Fibroblast of skin of left biceps (primary cell): ENCODE measurements at places on chromosomes 2 and 18.

DNA sequence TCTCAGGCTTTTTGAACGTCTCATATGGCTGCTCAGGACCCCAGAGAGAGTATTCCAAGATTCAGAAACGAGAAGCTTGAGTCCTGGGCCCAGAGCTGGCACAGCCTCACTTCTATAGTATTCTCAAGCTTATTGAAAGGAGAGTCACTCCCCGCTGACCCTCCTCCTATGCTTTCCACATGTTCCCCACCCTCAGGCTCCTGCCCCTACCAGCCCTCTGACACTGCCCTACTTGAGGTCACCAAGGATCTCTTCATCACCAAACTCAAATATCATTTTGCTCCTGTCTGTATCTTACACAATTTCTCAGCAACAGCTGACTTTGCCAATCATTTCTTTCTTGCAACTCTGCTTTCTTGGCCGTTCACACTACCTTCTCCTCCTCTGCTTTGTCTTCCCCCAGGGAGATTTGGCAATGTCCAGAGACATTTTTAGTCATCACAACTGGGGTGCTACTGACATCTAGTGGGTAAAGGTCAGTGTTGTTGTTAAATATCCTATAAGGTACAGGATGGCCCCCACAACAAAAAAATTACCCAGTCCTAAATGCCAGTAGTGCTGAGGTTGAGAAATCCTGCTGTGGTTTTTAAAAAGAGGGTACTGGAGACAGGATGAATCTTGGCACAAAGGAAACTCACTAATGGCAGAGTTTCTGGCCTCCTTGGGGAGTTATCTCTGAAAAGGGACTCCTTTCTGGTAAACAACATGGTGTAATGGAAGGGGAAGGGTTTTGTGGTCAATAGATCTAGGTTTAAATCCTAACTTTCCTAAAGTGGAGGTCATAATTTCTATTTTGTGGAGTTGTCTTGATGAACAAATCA lies 26.9 kb upstream of the INSIG2 start:
- peak; percentile 58 for DNase-seq

GRCh38 chr2:6381326-6381725 lies 484.4 kb downstream of the CMPK2 start:
- DNase-seq = no peak

DNA sequence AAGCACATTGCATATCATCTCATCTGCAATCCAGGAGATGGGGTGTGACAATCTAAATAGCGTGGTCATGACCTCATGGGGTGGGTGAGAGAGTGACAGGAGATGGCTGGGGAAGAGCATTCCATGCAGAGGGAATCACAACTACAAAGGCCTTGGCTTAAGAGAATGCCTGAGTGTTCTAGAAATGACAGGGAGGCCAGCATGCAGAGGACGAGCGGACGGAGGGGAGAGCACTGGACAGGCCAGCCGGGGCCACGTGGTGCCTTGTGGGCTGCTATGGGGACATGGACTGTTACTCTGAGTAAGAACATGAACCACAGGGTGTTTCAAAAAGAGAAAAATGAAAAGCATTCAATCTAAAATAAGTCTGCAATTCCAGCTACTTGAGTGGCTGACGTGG lies 117.9 kb upstream of the ODC1 start:
- DNase-seq = no peak

- no peak for DNase-seq
Observed at GRCh38 chr2:41381701-41382100, 666.1 kb upstream of the PKDCC start.

DNA sequence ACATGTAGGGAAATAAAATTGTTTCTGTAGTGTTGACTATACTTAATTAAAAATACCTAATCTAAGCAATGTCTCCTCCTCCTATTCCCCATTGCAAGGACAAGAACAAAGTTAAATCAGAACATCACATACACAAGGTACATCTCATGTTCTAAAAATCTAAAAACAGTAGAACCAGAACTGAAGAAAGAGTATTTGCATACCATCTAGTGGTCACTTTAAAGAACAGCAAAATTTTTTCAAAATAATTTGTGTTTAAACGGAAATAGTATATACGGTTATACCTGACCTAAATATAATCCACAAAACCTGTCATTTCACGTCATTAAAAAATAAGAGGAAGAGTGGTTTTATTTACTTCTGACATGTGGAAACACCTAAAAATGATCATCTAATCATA lies 294.3 kb upstream of the KCNH7 start:
- DNase-seq = no peak

DNA sequence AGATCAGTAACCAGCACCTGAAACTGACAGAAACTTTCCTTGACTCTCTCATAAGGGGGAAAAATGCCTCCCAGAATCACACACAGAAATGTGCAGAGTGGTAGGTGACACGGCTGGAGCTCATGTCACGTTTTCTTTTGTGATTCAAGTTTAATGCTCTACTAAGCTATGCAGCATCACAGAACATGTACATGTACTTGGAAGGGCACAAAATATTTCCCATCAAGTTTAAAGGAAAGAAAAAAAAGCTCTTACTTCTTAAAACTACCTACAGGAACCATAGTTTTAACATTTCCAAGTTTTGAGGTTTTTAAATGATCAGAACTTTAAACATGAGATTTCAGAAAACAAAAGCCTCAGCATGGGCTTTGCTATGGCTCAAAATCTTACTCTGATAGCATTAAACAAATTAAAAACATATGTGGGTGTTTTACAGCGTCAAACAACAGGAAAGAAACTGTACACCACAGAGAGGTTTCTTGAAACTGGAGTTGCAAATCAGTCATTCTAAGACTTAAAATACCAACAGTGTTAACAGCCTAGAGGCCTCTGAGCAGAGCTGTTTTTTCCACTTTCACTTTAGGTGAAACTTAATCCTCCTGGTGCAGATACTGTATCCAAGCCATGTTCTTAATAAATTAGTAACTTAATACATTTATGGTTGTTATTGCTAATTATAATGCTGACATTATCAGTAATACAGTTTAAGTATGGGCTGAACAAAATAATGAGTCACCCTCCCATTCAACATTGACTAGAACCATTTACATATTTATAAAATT lies 30.1 kb downstream of the MBP start:
- peak; percentile 87 for DNase-seq

DNA sequence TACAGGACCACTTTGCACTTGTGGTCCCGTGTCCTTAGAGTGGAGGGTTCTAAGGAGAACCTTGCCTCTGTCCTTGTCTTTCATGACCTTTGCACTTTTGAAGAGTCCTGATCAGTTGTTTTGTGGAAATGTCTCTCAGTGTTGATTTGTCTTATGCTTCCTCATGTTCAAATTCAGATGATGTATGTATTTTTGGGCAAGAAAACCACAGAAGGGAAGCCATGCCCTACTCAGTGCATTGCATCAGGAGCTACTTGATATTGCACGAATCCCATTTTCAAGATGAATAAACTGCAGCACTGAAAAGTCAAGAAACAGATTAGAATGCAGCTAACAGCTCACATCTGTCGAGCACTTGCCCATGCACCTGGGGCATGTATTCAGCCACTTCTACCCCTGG lies 152.2 kb downstream of the INHBB start:
- no peak for DNase-seq

- no peak for DNase-seq
Observed at GRCh38 chr2:126910637-126911036, 11.9 kb downstream of the TEX51 start.

DNA sequence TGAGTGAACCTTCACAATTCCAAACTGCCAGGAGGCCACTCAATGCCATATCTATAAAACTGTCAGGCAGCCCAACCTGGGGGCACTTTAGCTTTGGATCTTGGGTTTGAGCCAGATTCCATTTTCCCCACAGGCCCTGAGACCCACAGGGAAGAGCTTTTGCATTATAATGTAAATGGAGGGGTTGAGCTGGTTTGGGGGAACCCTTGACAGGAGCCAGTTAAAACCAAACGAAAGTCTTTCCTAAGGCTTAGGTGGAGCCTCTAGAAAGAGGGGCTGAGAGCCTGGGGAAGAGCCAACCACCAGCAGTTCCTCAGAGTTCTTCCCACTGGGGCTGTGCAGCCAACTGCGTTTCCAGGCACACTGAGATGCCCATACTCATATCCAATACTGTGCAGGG lies 42.7 kb downstream of the BCL11A start:
- no peak for DNase-seq

GRCh38 chr2:96811917-96812316 lies 4.2 kb upstream of the CNNM3 start:
- peak; percentile 54 for DNase-seq

DNA sequence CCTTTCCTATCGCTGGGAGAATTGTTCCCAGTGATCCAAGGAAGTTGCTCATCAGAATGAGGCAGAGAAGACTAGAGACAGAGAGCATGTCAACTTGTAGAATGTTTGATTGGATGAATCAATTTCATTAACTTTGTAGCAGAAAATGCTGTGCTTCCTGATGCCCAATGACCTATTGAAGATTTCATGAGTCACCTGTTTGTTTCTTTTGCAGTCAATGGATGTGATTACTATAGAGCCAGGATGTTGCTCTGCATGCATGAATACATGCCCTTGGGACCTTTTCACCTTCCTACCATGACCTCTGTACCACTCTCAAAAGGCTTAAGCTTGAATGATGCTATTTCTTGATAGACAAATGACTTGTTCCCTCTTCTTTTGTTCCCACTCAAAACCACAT lies 23.3 kb downstream of the SCG2 start:
- no peak for DNase-seq

DNA sequence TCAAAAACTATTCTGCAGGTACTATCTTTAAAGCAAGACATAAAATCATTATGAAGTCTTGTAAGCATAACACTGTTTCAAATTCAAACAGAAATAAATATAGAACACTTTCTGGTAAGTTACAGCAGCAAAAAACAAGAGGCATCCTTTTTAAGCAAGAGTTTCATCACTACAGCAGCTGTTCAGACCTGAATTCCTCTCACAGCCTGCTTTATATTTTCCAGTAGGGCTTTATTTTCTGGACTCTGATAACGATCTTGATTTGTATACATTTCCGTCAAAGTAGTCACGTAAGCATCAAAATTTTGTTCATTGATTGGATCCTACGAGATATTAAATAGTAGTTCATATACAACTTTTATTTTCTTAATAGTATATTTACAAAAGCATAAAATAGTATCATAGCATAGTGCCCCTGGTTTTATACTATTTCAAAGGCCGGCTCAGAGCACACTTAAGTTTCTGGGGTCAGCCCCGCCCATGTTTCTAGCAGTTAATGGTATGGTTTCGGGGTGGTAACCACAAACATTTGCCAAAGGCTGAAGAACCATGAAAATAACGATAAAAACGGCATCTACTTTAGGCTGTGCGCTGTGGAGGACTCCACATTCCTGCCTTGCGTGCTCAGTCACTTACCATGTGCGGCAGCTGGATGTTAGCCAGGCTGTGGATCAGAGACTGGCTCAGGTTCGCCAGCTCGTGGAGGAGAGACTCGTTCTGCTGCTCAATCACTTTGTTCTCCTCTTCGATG lies 47.5 kb upstream of the PXDN start:
- DNase-seq = peak; percentile 86

GRCh38 chr18:31493941-31494340 lies 4.0 kb upstream of the DSG2 start:
- DNase-seq = no peak

- DNase-seq = no peak
Observed at GRCh38 chr18:42275138-42275535, 320.1 kb downstream of the PIK3C3 start.

DNA sequence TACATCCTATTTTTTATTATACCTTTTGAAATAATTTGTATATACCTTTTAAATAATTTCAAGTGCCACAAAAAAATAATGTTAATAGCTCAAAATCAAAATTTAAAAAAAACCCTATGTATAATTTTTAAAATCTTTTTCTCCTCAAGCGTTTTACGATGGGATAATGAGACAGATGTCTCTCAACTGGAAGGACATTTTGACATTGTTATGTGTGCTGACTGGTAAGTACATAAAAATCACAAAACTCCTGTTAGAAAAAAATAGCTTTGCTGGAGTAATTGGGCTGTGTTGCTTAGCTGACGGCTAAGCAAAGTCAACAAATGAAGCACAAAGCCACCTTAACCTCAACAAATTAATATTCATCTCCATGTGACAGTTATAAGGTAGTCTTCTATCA lies 198.0 kb upstream of the SIX3 start:
- no peak for DNase-seq

GRCh38 chr2:217420854-217421253 lies 561.0 kb upstream of the TNP1 start:
- DNase-seq = no peak

- DNase-seq = no peak
Observed at GRCh38 chr2:105777031-105777482, 32.3 kb downstream of the NCK2 start.

GRCh38 chr2:75494137-75494769 lies 66.5 kb downstream of the EVA1A start:
- no peak for DNase-seq

GRCh38 chr2:178202927-178203326 lies 8.6 kb downstream of the OSBPL6 start:
- no peak for DNase-seq

- DNase-seq = no peak
Observed at GRCh38 chr2:70554338-70554892, 789 bp upstream of the TGFA start.

DNA sequence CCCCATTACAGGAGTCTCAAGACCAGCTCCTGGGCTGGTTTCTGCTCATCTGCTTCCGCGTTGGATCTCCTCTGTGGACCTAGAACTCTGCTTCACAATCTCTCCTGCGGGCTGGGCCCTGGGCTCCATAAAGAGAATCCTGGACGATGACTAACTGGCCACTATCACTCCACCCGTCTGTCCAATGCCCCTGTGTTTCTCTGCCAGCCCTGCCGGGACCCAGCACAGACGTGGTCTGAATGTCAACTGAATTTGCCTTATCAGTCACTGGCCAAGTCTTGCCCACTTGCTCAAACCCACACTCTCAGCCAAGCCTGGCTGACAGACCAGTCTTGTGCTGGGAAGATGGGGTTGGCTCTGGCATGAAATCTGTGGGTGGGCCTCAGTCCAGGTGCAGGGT lies 17.4 kb downstream of the KIF3C start:
- DNase-seq = no peak

GRCh38 chr2:121064186-121064585 lies 220.8 kb downstream of the TFCP2L1 start:
- DNase-seq = no peak

DNA sequence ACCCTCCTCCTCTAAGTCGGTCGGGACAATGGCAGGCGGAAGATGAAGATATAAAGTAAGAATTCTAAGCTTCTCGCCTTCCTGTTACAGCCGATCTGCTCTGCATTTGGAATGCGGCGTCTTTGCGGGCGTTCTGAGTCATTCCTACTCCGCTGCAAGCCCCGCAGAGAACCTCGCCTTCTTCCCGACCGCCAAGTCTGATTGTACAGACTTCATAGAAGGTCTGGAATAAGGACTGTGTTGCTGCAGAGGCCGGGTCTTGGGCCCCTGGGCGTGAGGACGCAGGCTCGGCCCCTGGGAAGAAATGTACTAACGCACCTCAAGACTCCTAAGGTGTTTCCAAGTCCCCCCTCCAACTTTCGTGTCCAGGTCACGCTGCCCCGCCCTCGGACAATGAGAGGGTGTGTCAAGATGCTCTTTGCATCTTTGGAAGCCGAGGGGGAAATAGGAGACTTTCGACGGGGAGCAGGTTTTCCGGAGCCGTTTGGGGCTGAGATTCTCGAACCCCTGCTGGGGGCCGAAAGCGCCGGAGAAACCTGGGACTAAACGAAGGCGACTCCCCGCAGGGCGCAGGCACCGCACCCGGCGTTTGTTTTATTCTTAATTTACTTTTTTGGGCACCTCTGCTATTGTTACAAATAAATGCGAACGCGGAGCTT lies 12.7 kb upstream of the PAX3 start:
- DNase-seq = no peak

GRCh38 chr18:45787346-45787745 lies 38.1 kb upstream of the SIGLEC15 start:
- DNase-seq = no peak
